Sciatic nerve (tissue), 2 donors: ENCODE measurements at places on chromosomes 7 and 10.

GRCh38 chr7:148290538-148290937 is 300.0 kb upstream of the C7orf33 start:
- DNase-seq, result no peak

DNA sequence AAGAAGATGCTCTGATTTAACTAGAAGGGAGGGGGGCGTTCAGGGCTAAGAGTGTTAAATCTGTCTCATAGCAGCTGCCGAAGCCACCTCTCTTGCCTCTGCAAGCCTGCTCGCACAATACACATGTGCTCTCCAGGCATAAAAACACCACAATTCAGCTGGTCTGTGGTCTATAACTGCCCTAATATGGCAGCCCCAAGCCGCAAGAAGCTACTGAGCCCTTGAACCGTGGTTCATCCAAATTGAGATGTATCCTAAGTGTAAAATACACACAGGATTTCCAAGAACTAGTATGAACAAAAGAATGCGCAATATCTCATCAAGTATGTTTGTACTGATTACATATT is 70.8 kb upstream of the FGFR2 start:
- no peak for DNase-seq

DNA sequence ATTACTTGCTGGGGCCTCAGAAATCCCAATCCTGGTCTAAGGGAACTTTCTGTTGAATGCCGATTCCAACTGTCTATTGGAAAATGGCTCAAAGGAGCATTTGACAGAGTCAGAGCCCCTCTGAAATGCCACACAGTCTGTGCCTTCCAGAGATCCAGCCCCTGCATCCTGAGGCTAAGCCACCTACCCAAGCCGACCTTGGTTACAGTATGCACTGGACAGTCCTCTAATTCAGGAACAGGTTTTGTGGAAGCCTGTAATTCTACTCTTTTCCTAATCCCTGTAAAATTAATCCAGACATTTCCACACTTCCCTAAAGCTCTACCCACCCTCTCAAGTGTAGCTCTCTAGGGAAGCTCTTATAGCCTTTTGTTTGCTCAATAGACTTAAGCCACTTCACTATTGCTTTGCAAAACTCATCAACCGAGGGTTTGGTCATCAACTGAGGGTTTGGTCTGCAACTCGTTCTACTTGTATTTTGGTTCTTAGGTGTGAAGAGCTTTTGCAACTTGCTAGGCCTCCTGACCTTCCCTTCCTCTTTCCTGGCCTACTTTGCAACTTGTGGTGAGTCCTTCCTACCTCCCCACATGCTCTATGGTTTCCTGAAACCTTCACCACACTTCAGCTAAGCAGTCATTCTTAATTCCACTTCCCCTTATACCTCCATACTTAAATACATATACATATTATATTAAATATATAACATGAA is 364.8 kb downstream of the SFMBT2 start:
- no peak for DNase-seq

- DNase-seq, result no peak
These were observed 4.6 kb downstream of the FZD8 start for GRCh38 chr10:35637462-35637861.

GRCh38 chr10:124695259-124695658 is 48.9 kb downstream of the FAM53B start:
- DNase-seq, result no peak

- no peak for DNase-seq
These were observed 88.7 kb downstream of the ARID5B start for GRCh38 chr10:61989995-61990760.

DNA sequence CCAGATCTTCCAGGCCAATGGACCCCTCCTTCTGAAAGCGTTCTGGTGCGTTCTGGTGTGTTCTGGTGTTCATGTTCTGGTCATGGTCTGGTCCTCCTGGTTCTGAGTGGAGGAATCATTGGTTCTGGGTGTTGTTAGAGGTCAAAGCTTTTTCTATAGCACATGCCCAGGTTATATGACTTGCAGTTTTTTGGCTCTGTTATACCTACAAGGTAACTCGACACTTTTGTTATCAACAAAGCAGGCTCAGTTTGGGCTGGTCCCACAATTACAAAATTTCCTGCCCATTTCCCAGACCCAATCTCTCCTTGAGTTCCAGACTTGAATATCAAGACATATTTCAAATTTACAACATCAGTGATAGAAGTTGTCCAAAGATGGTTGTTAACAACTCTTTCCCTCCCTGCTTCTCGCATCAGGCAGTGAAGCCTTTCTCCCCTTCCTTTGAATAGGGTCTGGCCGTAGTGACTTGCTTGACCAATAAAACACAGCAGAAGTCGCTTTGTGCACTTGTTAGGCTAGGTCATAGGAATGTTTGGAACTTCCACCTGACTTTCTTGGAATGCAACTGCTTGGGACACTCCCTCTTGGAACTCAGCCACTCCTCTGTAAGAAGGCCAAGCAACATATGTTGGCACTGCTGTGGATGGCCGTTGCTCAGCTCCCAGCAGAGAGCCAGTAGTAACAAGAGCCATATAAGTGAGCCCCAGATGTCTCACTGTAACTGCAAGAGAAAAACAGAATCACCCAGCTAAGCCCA is 83.1 kb upstream of the STEAP1B start:
- no peak for DNase-seq

- no peak for DNase-seq
These were observed 292.9 kb downstream of the PTEN start for GRCh38 chr10:88156341-88156740.

GRCh38 chr7:140631021-140631420 is 9.6 kb downstream of the DENND2A start:
- no peak for DNase-seq

DNA sequence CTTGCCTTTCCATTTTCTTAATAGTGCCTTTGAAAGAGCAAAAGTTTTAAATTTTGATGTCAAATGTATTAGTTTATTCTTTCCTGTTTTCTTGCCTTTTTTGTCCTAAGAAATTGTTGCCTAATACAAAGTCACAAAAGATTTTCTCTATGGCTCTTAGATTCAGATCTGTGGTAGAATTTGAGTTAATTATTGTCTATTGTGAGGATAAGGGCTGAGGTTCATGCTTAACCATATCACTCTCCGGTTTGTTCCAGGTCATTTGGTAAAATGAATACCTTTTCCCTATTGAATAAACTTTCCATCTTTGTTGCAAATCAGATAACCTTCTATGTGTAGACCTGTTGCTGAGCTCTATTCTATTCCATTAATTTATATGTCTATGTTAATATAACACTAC is 96.0 kb downstream of the NOD1 start:
- DNase-seq, result no peak

- DNase-seq, result no peak
These were observed 16.2 kb downstream of the SORBS1 start for GRCh38 chr10:95544783-95545500.

- DNase-seq, result peak; percentile 75
These were observed 195.6 kb upstream of the CSTF2T start for GRCh38 chr10:51894771-51895578.

GRCh38 chr10:27446091-27446918 is 57.8 kb upstream of the RAB18 start:
- DNase-seq, result no peak

GRCh38 chr7:28573651-28574301 is 161.5 kb downstream of the CREB5 start:
- no peak for DNase-seq

DNA sequence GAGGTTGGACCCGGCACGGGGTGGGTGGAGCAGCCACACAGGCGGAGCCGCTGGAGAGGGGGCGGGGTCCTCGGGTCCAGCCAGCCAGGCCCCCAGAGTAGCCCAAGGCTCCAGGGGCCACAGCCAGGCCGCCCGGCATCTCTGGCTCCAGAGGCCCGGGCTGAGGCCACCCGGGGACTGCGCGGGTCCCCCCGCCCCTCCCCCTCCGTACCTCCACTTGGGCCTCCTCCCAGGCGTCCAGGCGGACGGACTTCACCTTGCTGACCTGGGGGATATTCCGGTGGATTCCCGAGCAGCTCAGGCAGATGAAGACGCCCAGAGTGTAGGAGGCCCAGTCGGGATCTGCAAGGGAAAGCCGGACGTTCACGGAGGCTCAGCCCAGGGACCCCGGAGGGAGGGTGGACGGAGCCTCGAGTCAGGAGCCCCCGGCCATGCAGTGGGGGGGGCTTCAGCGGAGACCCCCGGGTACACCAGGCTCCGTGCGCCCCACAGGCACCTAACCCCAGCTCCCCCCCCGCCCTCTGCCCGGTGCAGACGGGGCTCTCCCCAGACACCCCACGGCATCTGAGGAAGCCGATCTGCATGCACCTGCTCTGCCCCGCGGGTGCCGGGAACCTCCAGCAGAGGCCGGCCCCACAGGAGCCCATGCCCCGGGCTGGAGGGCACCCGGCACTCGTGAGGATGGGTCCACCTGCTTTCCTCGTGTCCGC is 19.2 kb downstream of the ADAP1 start:
- no peak for DNase-seq

DNA sequence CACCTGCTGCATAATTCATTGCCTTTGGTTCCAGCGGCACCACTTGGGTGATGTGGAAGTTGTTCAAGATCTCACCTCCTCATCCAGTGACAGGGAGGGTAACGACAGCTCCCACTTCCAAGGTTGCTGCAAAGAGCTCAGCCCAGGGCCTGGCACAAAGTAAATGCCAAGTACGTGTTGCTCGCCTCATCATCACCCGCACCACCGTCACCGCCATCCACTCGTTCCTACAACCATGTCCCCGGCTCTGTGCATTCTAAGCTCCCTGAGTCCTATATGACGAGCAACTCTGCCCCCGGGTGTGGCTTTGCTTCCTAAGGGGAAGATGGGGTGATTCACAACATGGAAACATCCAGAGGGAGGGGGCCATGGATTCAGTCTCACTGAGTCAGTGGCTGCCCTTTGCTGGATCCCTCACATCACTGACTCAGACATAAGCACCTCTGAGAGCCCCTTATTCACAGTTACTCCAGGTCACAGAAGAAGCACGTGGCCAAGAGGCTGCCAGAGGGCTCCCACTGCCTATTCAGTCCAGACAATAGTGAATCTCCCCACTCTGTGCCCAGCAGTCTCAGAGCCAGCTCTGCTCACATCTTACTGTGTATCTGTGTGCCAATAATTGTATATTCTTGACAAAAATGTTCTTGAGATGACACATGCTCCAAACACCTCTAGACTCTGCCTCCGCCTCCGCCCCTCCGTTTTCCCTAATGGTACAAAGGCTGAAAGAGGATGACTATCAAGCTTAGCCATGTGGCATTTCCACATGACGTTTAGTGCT is 159.1 kb downstream of the GFRA1 start:
- no peak for DNase-seq

DNA sequence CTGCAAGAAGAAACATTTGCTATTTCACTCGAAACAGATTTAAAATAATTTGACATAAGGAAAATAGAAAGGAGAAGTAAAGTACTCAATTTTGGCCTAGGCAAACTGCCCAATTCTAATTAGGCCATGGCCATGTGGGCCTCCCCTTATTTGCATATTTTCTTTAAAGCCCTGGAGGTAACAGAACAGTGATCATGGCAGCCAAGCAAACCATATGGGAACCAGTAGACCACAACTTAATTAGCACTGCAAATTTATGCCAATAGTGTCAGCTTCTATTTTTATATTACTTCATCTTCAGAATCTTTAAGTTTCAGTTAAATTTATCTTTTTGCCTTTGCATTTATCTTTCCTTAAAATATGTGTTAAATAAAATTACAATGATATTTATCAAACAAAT is 63.3 kb upstream of the THSD7A start:
- DNase-seq, result no peak

DNA sequence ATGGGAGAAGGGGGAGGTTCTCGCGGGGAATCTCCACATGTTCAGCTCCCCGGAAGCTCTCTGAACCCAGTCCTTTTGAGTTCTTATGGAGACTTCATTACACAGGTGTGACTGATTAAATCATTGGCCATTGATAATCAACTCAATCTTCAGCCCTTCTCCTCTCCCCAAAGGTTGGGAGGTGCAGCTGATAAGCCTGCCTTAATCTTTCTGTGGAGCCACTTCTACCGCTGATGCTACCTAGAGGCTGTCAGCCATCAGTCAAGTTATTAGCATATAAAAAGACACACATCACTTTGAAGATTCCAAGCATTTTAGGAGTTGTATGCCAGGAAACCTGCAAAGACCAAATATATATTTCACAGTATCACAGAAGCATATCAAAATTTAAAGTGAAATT is 91.7 kb downstream of the MARCHF5 start:
- no peak for DNase-seq

- no peak for DNase-seq
These were observed 24.5 kb upstream of the OR13A1 start for GRCh38 chr10:45339894-45340293.

- DNase-seq, result no peak
These were observed 8.9 kb upstream of the SLC26A3 start for GRCh38 chr7:107811934-107812333.

DNA sequence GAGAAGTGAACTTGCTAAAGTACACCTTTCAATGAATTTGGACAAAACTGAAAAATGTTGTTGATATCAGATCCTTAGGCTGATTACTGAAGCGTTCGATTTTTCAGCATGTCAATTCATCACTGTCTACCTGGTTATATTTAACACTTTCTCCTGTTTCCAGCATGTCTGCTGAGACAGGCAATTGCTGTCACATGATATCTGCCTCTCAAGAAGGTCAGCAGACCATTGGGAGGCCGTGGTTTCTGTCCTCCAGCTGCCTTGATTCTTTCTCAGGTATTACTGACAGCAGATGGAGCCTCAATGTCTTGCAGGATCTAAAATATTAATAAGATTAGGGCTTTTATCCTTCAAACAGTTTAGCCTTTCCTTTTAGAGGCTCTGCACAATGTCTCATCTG is 127.5 kb downstream of the SNX10 start:
- DNase-seq, result no peak

DNA sequence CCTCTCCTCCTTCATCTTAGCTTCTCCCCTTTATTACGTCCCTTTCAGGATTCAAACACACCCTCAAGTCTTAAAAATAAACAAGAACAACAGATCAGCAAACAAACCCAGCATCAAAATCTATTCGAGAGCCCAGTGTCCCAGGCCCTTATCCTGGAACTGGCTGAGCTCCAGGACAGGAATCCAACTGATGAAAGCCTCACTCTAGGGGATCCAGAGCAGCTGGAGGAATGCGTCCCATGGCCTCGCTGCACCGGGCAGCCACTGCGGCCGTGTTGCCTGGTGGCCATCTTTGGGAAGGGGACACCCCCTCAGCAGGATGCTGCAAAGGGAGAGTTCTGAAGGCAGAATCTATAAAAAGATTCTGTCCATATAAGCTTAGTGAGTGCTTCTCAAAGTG is 156.5 kb upstream of the BMPER start:
- DNase-seq, result no peak

- DNase-seq, result no peak
These were observed 994 bp downstream of the SLC25A28 start for GRCh38 chr10:99619090-99619800.

- DNase-seq, result no peak
These were observed 602.1 kb upstream of the FOXK1 start for GRCh38 chr7:4079956-4080355.

- DNase-seq, result no peak
These were observed 30.3 kb downstream of the PIK3CG start for GRCh38 chr7:106895246-106895864.
